Glomerular endothelial cell (primary cell): ENCODE measurements at places on chromosomes 7 and 10. TPM values are rescaled to one million over a fixed set of nuclear protein-coding genes. Genes with fewer than 3 reads are reported as not detected.

FAM241B gene
- total RNA-seq = 1.6 and 1.8 TPM in 2 replicates

HABP2 gene
- 0.18 and 0.48 TPM in 2 replicates for total RNA-seq

ELFN1 gene
- 0.05 and 1.5 TPM in 2 replicates for total RNA-seq

PTPRN2 gene
- total RNA-seq = 10.0 and 13.0 TPM in 2 replicates

EFCAB10 gene
- total RNA-seq = not detected in 2 replicates

CREB5 gene
- 10.7 and 28.7 TPM in 2 replicates for total RNA-seq

PODXL gene
- total RNA-seq = 349 and 350 TPM in 2 replicates

PIP gene
- total RNA-seq = not detected in 2 replicates

PLAC9 gene
- 0.93 TPM in 1 of 2 replicates, not detected in the other for total RNA-seq

KNDC1 gene
- not detected in 2 replicates for total RNA-seq

DDIT4 gene
- 54.6 and 80.2 TPM in 2 replicates for total RNA-seq

ECHS1 gene
- 105 and 158 TPM in 2 replicates for total RNA-seq

GARIN1A gene
- total RNA-seq = 0.05 and 0.64 TPM in 2 replicates

LIPM gene
- total RNA-seq = not detected in 2 replicates
